ENCODE measurements at places on chromosomes 4 and X. TPM values are rescaled to one million over a fixed set of nuclear protein-coding genes. Genes with fewer than 3 reads are reported as not detected.

Gene DNAAF6
- not detected for total RNA-seq

Gene RNF212
- 0.89 TPM for total RNA-seq

Gene ANKRD37
- 10.0 TPM for total RNA-seq

Gene SHROOM4
- total RNA-seq = not detected

Gene CYBB
- 0.70 TPM for total RNA-seq

Gene SH3TC1
- total RNA-seq = 6.4 TPM

Gene ASB12
- total RNA-seq = not detected

Gene ATP2B3
- total RNA-seq = not detected

Gene AREG
- total RNA-seq = 0.38 TPM

Gene DMD
- 2.8 TPM for total RNA-seq

DNA sequence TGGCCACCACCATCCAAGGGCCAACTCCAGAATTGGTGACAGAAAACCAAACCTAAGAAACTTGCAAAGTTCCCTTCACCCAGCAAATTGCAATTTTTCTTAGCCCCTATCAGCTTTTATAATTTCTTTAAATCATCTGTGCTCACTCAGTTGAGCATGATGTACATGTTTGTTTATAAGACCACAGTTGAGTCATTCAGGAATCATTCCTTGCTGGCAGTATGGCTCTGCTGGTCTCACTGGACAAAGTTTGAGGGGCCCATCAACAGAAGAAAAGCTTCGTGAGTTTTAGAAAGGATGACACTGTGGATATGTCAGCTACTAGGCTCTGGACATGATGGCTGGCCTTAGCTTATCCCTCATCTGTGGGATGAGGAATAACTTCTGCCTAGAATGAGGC is 4.0 kb downstream of the TRPC5 start:
- no peak overlapping the region for H3K4me3 ChIP-seq
- no peaks in the 10 kb centered on the region for H3K36me3 ChIP-seq
- no peak for DNase-seq
- H3K4me1 ChIP-seq = no peaks in the 10 kb centered on the region

GRCh38 chr4:8026453-8026852 is 86.8 kb upstream of the AFAP1 start:
- H3K4me1 ChIP-seq = no peaks in the 10 kb centered on the region
- no peak overlapping the region for H3K27ac ChIP-seq
- H3K36me3 ChIP-seq = no peaks in the 10 kb centered on the region
- no peak for DNase-seq

GRCh38 chrX:135327299-135327698 is 18.0 kb downstream of the ETDC start:
- H3K27me3 ChIP-seq = no peaks in the 10 kb centered on the region
- H3K4me3 ChIP-seq = no peak overlapping the region
- H3K27ac ChIP-seq = no peak overlapping the region
- no peak for DNase-seq
- H3K4me1 ChIP-seq = peaks cover 7% of the 10 kb centered on the region
- H3K36me3 ChIP-seq = peaks cover 4% of the 10 kb centered on the region

DNA sequence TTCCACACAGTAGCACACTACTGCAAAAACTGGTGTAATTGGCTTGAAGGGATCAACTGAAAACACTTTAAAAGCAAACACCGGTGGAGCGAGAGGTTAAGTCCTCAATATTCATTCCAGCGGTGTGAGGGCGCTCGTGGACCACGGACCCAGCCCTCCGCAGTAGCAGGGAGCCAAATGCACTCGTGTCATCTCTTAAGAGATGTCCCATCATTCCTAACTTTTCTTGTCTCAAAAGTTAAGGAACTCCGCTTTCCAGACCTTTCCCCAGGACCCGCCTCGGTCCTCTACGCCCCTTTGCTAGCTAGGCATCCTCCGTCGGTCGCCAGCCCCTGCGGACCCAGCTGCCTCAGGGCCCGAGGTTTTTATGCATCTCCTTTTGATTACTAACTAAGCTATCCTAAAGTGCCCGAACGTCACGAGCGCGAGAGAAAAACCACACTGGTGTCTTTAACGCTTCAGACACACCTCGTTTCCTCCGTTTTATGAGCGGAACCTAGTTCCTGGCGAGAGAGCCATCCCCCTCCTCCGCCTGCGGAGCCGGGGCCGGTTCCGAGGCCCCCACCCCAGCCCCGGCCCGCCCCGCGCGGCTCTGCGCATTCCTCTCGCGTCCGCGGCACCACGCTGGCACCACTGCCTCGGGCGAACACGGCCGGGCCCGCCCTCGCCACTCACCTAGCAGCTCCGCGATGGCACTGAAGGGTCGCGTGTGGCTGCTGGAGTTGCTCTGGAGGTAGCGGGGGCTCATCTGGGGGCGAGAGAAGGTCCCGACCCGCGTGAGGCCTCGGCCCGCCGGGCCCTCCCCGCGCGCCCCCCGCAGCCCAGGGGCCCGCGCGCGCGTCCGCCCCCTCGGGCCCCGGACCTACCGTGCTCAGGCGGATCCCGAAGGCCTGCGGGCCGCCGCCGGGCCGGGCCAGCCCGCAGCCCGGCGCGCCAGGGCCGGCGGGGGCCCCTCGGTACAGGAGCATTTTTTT is 723 bp downstream of the MORC4 start:
- H3K27me3 ChIP-seq = peaks cover 23% of the 10 kb centered on the region
- H3K27ac ChIP-seq = no peak overlapping the region
- H3K36me3 ChIP-seq = no peaks in the 10 kb centered on the region

DNA sequence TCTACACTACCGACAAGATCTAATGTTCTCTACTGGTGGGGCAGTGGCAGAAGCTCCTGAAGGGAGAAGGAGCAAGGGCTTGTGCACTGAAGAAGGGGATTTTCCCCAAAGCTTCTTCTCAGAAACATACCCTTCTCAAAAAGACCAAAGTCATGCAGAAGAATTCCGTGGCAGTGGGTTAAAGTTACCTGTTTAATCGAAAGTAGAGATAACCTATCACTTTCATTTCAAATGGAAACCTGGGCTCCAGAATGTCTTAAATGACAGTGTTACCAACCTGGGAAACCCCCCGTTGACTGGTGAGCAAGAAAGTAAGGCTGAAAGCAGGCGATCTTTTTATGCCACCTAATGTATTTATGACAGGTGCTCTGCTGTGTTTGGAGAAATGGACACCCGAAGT is 92.5 kb upstream of the TEX13D start:
- peak overlapping the region; percentile 90 for H3K27ac ChIP-seq
- peak; percentile 64 for DNase-seq
- peaks cover 40% of the 10 kb centered on the region for H3K4me1 ChIP-seq
- H3K36me3 ChIP-seq = no peaks in the 10 kb centered on the region

DNA sequence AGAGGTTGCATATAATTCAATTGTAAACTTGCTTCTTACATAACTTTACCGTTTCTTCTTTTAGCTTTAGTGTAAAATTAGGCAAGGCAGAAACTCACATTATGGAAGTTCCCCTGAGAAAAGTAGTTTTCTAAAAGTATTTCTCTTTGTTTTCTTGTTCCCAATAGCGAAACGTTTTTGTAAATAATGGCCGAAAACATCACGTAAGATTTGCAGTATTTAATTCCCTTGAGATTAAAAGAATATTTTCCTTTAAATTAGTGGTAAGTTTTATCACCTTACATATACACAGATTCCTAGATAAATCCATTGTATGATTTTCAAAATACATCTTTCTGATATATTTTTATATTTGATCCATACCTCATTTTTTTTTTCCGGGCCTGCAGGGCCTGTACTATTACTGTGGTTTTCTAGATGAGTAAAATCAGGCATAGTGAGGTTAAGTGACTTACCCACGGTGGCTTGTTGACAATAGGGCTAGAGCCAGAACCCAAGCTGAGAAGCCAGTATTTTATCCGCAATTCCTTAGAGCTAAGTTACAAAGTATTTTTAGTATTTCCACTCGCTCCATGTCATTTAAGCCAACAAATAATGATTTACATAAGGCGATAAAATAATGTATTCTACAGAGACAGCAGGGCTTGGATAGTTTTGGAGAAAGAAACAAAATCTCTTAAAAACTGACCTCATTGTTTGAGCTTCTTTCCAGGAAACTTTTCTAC is 82.2 kb upstream of the VEGFC start:
- H3K36me3 ChIP-seq = peaks cover 4% of the 10 kb centered on the region
- no peak overlapping the region for H3K4me3 ChIP-seq
- no peak overlapping the region for H3K27ac ChIP-seq
- H3K27me3 ChIP-seq = no peaks in the 10 kb centered on the region
- H3K4me1 ChIP-seq = no peaks in the 10 kb centered on the region
- DNase-seq = no peak

- H3K4me1 ChIP-seq = peaks cover 13% of the 10 kb centered on the region
- peak; percentile 69 for DNase-seq
- H3K27me3 ChIP-seq = peaks cover 77% of the 10 kb centered on the region
- H3K36me3 ChIP-seq = peaks cover 5% of the 10 kb centered on the region
- H3K4me3 ChIP-seq = peak overlapping the region; percentile 77
These were observed 737 bp downstream of the FGF2 start for GRCh38 chr4:122827258-122827878.

DNA sequence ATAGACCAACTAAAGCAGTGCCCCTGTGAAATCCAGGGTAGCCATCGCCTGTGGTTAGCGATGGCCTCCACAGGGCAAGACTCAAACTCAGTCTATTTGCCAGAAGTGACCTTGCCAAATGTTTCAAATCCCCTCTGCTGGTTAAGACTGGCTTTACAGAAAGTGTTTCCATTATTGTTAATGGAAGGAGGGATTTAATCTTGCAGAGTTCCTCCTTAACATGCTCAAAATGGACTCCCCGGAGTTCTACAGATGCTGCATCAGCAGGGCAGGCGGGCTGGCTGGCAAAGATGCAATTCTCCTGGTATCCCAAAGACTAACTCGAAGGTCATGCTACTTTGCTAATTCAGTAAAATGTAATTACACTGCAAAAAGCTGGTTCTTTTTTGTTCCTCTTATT is 313.0 kb upstream of the SLC7A11 start:
- H3K36me3 ChIP-seq = no peaks in the 10 kb centered on the region
- H3K4me1 ChIP-seq = no peaks in the 10 kb centered on the region
- H3K4me3 ChIP-seq = no peak overlapping the region
- no peak overlapping the region for H3K27ac ChIP-seq
- no peaks in the 10 kb centered on the region for H3K27me3 ChIP-seq
- no peak for DNase-seq

DNA sequence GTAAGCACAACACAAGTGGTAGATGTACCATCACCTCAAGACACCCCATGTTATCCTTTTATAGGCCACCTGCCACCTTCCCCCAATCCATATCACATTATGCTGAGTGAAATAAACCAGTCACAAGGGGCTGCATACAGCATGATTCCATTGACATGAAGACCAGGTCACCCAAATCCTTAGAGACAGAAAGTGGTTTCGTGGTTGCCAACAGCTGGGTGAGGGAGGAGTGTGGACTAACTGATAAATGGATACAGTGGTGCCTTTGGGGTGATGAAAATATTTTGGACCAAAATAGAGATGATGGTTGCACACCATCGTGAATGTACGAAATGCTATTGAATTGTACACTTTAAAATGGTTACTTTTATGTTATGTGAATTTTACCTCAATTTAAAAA is 65.7 kb upstream of the DMD start:
- no peak overlapping the region for H3K27ac ChIP-seq
- H3K4me1 ChIP-seq = no peaks in the 10 kb centered on the region
- no peaks in the 10 kb centered on the region for H3K36me3 ChIP-seq
- H3K4me3 ChIP-seq = no peak overlapping the region
- no peak for DNase-seq
- no peaks in the 10 kb centered on the region for H3K27me3 ChIP-seq

DNA sequence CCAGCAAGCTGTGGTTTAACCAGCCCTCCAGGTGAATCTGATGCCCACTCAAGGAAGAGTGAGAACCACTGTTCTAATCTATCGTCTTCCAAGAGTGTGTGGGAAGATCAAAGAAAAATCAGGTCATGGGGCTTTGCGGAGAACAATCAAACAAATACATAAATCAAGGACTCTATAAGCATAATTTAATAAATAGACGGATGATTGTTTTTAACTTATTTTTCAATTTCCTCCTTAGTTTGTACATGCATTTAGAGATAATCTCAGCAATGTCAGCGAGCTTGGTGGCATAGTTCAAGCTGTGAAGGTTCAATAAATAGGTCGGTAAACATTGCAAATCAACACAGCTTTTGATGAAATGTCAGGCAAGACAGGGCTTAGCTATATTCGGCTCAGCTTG is 84.9 kb downstream of the DMD start:
- no peaks in the 10 kb centered on the region for H3K27me3 ChIP-seq
- no peak overlapping the region for H3K27ac ChIP-seq
- H3K4me1 ChIP-seq = no peaks in the 10 kb centered on the region
- no peak for DNase-seq

DNA sequence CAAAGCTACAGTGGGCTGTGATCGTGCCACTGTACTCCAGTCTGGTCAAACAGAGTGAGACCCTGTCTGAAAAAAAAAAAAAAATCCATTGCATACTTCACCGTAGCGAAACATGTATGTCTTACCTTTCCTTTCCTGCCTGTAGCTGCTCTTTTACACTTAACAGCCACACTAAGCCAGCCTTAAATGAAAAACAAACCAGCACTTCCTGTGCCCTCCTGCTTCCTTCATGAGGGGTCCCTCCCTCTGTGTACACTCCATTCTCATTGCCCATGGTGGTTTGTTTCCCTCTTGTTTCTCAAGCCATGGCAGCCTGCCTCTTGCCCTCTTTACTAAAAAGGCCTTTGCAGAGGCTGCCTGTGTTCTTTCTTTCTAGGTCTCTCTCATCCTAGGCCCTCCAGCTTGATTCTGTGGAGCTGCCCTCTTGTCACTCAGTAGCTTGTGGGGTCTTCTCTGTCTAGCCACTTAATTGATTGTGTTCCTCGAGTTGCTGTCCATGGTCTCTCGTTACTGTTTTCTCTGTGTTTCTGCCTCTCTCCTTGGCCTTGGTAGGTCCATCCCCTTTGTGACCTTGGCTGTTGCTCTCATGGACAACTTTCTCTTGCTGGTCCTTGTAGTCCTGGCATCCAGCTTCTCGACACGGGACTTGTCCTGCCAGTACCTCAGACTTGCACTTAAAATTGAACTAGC is 52.1 kb upstream of the MSANTD1 start:
- H3K27me3 ChIP-seq = no peaks in the 10 kb centered on the region
- peak overlapping the region; percentile 82 for H3K27ac ChIP-seq
- peaks cover 59% of the 10 kb centered on the region for H3K4me1 ChIP-seq

GRCh38 chrX:12210196-12210815 is 72.0 kb downstream of the FRMPD4 start:
- H3K4me1 ChIP-seq = no peaks in the 10 kb centered on the region
- no peak for DNase-seq
- no peak overlapping the region for H3K27ac ChIP-seq
- H3K27me3 ChIP-seq = no peaks in the 10 kb centered on the region
- no peak overlapping the region for H3K4me3 ChIP-seq
- no peaks in the 10 kb centered on the region for H3K36me3 ChIP-seq

DNA sequence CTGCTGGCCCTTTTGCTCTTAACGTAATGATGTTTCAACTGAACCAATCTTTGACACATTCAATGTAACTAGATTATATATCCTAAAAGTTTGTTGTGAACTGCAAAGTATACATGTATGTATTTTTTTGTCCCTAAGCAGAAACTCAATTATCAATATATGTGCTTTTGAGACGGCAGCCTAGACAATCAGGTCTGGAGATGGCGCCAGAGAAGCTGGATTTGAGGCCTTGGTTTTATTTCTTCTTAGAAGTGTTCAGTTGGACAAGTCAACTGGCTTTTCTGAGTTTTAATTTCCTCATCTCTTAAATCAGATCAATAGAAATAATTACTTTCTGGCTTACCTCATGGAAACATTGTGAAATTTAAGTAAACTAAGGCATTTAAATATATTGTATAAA is 62.5 kb downstream of the DCAF8L1 start:
- no peaks in the 10 kb centered on the region for H3K36me3 ChIP-seq
- DNase-seq = no peak
- no peaks in the 10 kb centered on the region for H3K27me3 ChIP-seq
- no peak overlapping the region for H3K4me3 ChIP-seq
- no peak overlapping the region for H3K27ac ChIP-seq

- no peaks in the 10 kb centered on the region for H3K4me1 ChIP-seq
- DNase-seq = no peak
- no peak overlapping the region for H3K27ac ChIP-seq
- H3K36me3 ChIP-seq = no peaks in the 10 kb centered on the region
- H3K27me3 ChIP-seq = peaks cover 8% of the 10 kb centered on the region
These were observed 179.0 kb downstream of the KCNIP4 start for GRCh38 chr4:21769404-21770147.
